Hematopoietic multipotent progenitor cell treated with erythropoietin and hydrocortisone succinate and interleukin-3 and kit ligand, for 4 days (in vitro differentiated cells): ENCODE measurements at places on chromosomes 11 and 22.

GRCh38 chr11:122103726-122104125 lies 12.3 kb downstream of the BLID start:
- DNase-seq, result no peak

DNA sequence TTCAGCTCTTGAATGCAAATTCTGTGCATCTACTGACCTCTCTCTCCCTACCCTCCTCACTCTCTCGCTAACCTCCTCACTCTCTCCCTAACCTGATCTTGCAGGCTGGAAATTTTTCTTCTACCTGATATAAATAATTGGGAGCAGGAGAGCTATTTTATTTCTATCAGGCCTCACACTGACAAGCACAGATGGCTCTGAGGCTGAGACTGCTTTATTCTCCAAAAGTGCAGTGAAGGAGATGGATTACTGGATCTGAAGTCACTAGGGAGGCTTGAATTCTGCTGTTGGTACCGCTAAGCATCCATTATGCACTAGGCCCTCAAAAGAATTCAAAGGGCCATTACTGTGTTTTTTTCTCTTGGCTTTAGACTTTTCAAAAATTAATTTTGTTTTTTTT lies 19.4 kb upstream of the LDHA start:
- no peak for DNase-seq

GRCh38 chr11:13335319-13335718 lies 57.7 kb downstream of the BMAL1 start:
- peak; percentile 85 for DNase-seq

GRCh38 chr22:42185915-42186439 lies 55.4 kb upstream of the CYP2D6 start:
- DNase-seq, result no peak
